ENCODE measurements at places on chromosomes 1 and 21. TPM values are rescaled to one million over a fixed set of nuclear protein-coding genes. Genes with fewer than 3 reads are reported as not detected.

RXFP4 gene
- not detected for total RNA-seq

SPRR4 gene
- not detected for total RNA-seq

KCNA2 gene
- 0.77 TPM for total RNA-seq

NCAM2 gene
- total RNA-seq = 8.8 TPM

HRNR gene
- total RNA-seq = not detected

ETV3L gene
- not detected for total RNA-seq

GPR25 gene
- total RNA-seq = 0.62 TPM

CYP4Z1 gene
- 1.4 TPM for total RNA-seq

FNBP1L gene
- 40.6 TPM for total RNA-seq

GBP5 gene
- 9.6 TPM for total RNA-seq

MCOLN2 gene
- 5.1 TPM for total RNA-seq

SYT14 gene
- total RNA-seq = not detected

GRCh38 chr1:77545970-77546369 lies 136.5 kb downstream of the ZZZ3 start:
- no peak overlapping the region for H3K4me3 ChIP-seq
- no peaks in the 10 kb centered on the region for H3K36me3 ChIP-seq
- no peaks in the 10 kb centered on the region for H3K4me1 ChIP-seq
- no peaks in the 10 kb centered on the region for H3K27me3 ChIP-seq
- H3K27ac ChIP-seq = no peak overlapping the region

GRCh38 chr1:32538887-32539583 lies at the start of gene ZBTB8A:
TSS of gene ZBTB8A (plus strand) at chr1:32539427. CDS start at chr1:32592932, 53,505 bp downstream.
- H3K4me1 ChIP-seq = peaks cover 9% of the 10 kb centered on the region
- H3K27me3 ChIP-seq = no peaks in the 10 kb centered on the region
- peak within 1 kb of the TSS; percentile 78 for H3K27ac ChIP-seq

GRCh38 chr21:25925064-25925800 lies 190.5 kb downstream of the GABPA start:
- no peak for DNase-seq

GRCh38 chr1:150575518-150576366 lies 3.7 kb downstream of the MCL1 start:
- no peak for DNase-seq
- H3K27me3 ChIP-seq = no peaks in the 10 kb centered on the region
- peaks cover 72% of the 10 kb centered on the region for H3K36me3 ChIP-seq
- peak overlapping the region; percentile 99 for H3K27ac ChIP-seq
- peak overlapping the region; percentile 96 for H3K4me3 ChIP-seq
- peaks cover 62% of the 10 kb centered on the region for H3K4me1 ChIP-seq

GRCh38 chr1:157834430-157834829 lies 7.2 kb downstream of the CD5L start:
- no peak overlapping the region for H3K27ac ChIP-seq
- no peaks in the 10 kb centered on the region for H3K4me1 ChIP-seq
- no peaks in the 10 kb centered on the region for H3K36me3 ChIP-seq
- no peak overlapping the region for H3K4me3 ChIP-seq
- H3K27me3 ChIP-seq = no peaks in the 10 kb centered on the region

- H3K36me3 ChIP-seq = peaks cover 60% of the 10 kb centered on the region
- no peak overlapping the region for H3K27ac ChIP-seq
- DNase-seq = no peak
- H3K27me3 ChIP-seq = no peaks in the 10 kb centered on the region
- no peak overlapping the region for H3K4me3 ChIP-seq
- H3K4me1 ChIP-seq = peaks cover 11% of the 10 kb centered on the region
Observed at GRCh38 chr1:108753363-108753762, 6.9 kb downstream of the STXBP3 start.

DNA sequence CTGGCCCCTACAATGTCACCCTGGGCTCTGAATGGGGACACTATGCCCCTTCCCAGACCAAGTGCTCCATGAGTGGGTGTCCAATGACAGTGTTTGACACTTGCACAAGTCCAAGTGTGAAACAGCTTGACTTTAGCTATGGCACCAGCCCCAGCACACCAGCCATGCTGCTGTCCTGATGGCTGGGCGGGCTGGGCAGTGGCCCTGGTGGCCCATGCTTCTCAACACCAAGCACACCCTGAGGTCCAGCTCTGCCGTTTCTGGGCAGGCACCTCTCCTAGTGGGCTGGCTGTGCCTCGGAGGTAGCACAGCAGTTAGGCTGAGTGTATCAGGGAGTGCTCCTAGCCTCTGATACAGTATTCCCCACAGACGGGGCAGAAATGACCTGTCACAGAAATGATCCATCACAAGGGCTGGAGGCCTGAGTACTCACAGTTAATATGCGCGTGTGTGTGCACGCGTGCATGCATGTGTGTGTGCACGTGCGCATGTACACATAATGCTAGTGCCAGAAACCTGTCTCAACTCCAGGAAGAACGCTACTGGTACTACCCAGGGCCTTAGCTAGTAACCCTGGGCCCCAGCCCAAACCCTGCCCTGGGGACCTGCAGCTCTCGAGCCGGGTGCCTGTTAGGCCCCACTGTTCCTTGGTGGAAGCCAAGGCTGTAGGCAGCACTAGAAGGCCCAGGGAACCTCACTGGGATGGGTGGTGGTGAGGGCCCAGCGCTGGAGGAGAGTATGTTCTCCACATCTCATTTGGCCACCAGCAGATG lies 134.0 kb downstream of the DMRTB1 start:
- no peaks in the 10 kb centered on the region for H3K36me3 ChIP-seq
- H3K27ac ChIP-seq = no peak overlapping the region
- no peak for DNase-seq
- H3K4me1 ChIP-seq = peaks cover 15% of the 10 kb centered on the region

- peak overlapping the region; percentile 93 for H3K4me3 ChIP-seq
- peak overlapping the region; percentile 19 for H3K27ac ChIP-seq
- peaks cover 31% of the 10 kb centered on the region for H3K4me1 ChIP-seq
- H3K36me3 ChIP-seq = no peaks in the 10 kb centered on the region
- H3K27me3 ChIP-seq = no peaks in the 10 kb centered on the region
Observed at GRCh38 chr1:45205011-45205909, 1.1 kb downstream of the ZSWIM5 start.

GRCh38 chr21:29261555-29262540 lies 36.9 kb upstream of the BACH1 start:
- H3K4me3 ChIP-seq = no peak overlapping the region
- peaks cover 10% of the 10 kb centered on the region for H3K4me1 ChIP-seq
- H3K27ac ChIP-seq = no peak overlapping the region
- no peak for DNase-seq
- no peaks in the 10 kb centered on the region for H3K36me3 ChIP-seq
- no peaks in the 10 kb centered on the region for H3K27me3 ChIP-seq

DNA sequence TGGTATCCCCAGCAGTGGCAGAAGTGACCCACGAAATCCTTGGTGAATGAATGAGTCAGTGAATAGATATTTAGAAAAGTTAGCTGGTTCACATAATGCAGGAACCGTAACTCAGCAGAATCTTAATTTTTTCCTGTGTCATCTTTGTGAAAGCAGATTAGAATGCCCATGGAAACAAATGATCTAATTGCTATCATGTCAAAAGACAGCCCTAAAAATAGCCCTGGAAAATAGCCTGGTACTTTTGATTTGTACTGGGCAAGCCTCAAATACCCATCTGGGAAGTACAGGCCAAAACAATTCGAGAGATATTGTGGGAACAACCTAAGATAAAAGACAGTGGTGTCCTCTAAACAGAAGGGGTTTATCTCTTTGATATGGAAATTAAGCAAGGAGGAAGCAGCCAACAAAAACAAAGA lies 21.1 kb downstream of the FYB2 start:
- no peaks in the 10 kb centered on the region for H3K36me3 ChIP-seq
- H3K4me1 ChIP-seq = no peaks in the 10 kb centered on the region
- no peak overlapping the region for H3K27ac ChIP-seq
- no peaks in the 10 kb centered on the region for H3K27me3 ChIP-seq
- no peak for DNase-seq
- H3K4me3 ChIP-seq = no peak overlapping the region

- no peak overlapping the region for H3K4me3 ChIP-seq
- H3K27ac ChIP-seq = no peak overlapping the region
- no peaks in the 10 kb centered on the region for H3K36me3 ChIP-seq
- H3K27me3 ChIP-seq = no peaks in the 10 kb centered on the region
- DNase-seq = no peak
Observed at GRCh38 chr21:32713726-32714125, 14.1 kb downstream of the SYNJ1 start.

- peak overlapping the region; percentile 83 for H3K27ac ChIP-seq
- peak overlapping the region; percentile 21 for H3K4me3 ChIP-seq
- H3K27me3 ChIP-seq = no peaks in the 10 kb centered on the region
- H3K4me1 ChIP-seq = peaks cover 97% of the 10 kb centered on the region
- H3K36me3 ChIP-seq = no peaks in the 10 kb centered on the region
- DNase-seq = peak; percentile 84
Observed at GRCh38 chr21:42233067-42233961, 14.4 kb downstream of the ABCG1 start.

DNA sequence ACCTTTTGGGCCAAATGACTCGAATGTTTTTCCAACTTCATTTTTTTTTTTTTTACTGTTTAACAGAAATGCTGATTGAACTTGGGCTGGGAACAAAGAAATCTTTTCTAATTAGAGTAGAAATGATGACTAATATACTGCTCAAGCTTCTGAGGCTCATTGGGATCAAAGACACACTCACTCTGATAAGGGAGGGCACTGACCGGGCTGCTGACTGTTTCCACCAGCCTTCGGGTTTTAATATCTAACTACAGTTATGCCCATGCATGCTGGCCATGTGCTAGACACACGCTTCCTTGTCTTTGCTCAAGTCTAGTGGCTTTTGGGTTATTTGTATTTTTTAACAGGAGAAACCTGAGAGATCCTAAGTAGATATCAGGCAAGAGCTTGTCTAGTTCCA lies 16.8 kb downstream of the ZBTB18 start:
- no peak overlapping the region for H3K4me3 ChIP-seq
- no peak overlapping the region for H3K27ac ChIP-seq
- no peaks in the 10 kb centered on the region for H3K27me3 ChIP-seq
- H3K36me3 ChIP-seq = no peaks in the 10 kb centered on the region
- DNase-seq = no peak

DNA sequence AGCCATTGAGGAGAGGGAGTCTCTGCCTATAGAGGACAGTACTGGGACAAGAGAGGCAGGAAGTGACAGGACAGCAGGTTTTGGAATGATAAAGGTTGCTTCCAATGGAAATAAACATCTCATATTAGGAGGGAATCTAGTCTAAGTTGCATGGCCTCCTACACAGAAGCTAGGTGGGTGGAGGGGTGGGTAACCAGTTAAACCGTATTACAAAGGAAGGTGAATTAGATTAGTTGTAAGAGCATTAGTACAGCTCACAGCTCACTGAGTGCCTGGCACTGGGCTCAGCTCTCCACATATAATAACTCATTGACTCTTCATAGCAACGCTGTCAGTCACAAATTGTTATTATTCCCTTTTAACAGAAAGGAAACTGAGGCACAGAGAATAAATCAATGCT lies 468.1 kb downstream of the PTPRU start:
- H3K27ac ChIP-seq = no peak overlapping the region
- H3K27me3 ChIP-seq = peaks cover 25% of the 10 kb centered on the region

DNA sequence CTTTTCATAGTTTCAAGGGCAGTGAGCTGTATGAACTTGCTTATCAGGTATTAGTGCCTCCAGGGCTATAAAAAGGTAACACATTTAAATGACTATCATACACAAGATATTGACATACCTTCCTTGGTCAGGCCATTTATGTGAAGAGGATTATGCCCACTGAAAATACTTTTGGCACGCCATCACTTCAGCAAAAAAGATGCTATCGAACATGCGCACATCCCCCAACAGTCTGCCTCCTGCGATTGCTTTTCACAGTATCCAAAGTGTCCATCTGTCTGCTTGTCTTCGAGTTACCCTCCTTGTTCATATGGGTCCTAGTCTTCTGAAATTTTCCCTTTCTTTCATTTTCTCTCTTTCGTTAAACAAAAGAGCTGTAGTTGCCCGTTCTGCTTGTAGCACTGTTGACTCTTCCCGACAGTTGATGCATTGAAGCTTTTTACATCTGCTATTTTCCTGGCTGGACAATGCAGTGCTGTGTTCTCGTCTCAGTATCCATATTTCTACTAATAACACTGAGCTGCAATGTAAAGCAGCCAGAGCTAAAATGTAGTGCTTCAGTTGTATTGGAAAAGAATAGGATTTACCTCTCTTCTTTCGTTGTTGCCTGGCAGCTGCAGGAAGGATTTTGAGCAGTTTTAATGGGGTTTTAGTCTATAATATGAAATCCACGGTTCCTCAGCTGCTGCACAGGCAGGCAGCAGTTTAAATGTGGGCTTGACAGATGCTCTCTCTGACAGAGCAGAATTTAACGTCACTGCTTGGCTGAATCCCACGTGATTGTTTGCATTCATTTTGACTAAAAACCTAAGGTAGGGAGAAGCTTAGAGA lies at the start of gene B3GALT2:
B3GALT2 (minus strand) TSS at position 713 of the 831 bp plus-strand sequence. CDS start 5,051 bp downstream, outside the sequence.
- H3K4me1 ChIP-seq = peaks cover 61% of the 10 kb centered on the region
- H3K36me3 ChIP-seq = no peaks in the 10 kb centered on the region
- no peaks in the 10 kb centered on the region for H3K27me3 ChIP-seq
- peak within 1 kb of the TSS; percentile 39 for H3K27ac ChIP-seq
- peak within 1 kb of the TSS; percentile 47 for H3K4me3 ChIP-seq
- DNase-seq = no peak

DNA sequence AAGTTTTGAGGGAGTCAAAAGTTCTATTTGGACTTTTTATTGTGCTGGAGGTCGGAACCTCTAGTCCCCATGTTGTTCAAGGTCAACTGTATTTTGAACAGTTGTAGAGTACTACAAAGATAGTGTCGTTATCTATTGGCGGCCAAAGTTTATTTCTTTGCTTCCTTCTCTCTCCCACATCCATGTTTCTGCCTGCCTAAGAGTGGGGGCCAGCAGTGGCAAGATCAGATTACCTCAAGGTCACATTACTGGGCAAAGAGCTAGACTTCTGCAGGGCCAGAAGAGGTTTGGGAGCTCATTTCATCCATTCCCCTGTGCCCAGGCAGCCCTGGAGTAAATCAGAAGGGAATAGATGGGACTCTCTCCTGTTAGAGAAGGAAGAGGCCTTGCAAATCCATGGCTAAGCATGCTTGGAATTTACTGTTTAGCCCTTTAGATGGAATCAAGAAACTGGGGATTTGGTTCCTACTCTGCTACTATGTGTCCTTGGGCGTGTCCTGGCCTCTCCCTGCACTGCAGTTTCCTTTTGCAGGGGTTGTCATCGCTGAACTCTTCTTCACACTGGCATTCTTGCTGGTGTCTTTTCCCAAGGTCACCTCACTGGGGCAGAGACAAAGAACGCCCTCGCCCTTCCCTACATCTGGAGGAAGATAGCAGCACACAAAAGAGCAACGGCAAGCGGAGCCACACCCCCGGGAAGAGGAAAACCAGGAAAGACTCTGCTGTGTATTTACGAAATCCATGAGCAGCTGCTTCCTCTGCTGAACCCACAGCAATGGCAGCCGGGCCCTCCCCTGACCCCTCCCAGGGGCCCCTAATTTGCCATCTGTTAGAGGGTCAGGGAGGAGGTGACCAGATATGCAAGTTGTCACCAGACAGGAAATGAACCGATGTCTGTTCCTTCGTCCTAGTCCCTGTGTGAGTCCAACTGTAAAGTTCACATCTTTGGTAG lies 73.3 kb downstream of the PLPP3 start:
- peak overlapping the region; percentile 5 for H3K27ac ChIP-seq
- peaks cover 71% of the 10 kb centered on the region for H3K36me3 ChIP-seq
- H3K4me1 ChIP-seq = peaks cover 79% of the 10 kb centered on the region
- no peak overlapping the region for H3K4me3 ChIP-seq
- H3K27me3 ChIP-seq = no peaks in the 10 kb centered on the region
- no peak for DNase-seq

- no peak for DNase-seq
- H3K27ac ChIP-seq = no peak overlapping the region
- H3K36me3 ChIP-seq = no peaks in the 10 kb centered on the region
- no peaks in the 10 kb centered on the region for H3K27me3 ChIP-seq
- H3K4me3 ChIP-seq = no peak overlapping the region
Observed at GRCh38 chr1:230361941-230362340, 64.2 kb downstream of the PGBD5 start.
